ENCODE measurements at places on chromosomes 7 and 10. TPM values are rescaled to one million over a fixed set of nuclear protein-coding genes. Genes with fewer than 3 reads are reported as not detected.

DNA sequence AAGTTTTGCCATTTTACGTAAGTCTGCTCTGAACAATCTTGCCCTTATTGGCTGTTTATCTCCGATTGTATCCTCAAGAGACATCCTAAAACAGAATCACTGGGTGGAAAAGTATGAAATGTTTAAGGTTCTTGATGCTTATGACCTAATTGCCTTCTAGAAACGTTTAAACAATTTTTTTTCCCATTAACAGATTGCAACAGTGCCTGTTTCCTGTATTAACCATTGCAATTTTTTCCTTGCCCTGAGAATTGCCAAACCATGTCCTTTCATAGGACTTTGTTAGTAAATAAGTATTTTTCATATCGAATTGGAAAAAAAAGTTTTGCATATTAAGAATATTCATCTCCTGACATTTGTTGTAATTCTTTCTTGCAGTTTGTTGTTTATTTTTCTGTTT lies 639.8 kb downstream of the INHBA start:
- no peak for DNase-seq

DNA sequence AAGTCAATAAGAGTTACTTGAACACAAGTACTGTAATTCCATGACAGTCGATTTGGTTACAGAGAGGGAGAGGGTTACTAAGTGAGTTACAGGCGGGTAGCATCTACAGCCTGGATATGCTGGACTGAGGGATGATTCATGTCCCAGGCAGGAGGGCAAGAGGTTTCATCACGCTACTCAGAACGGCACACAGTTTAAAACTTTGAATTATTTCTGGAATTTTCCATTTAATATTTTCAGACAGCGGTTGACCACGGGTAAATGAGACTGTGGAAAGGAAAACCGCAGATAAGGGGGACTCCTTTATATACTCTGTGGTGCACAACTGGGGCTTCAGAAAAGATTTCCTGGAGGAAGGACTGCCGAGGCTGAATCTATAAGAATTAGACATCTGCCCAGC lies 25.7 kb upstream of the LRRC4 start:
- peak; percentile 59 for DNase-seq

DNA sequence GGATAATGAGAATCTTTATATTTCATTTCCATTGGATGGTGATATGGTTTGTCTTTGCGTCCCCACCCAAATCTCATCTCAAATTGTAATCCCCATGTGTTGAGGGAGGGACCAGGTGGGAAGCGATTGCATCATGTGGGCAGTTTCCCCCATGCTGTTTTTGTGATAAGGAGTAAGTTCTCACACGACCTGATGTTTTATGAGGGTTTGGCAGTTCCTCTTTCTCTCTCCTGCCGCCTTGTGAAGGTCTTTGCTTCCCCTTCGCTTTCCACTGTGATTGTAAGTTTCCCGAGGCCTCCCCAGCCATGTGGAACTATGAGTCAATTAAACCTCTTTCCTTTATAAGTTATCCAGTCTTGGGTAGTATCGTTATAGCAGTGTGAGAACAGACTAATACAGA lies 59.4 kb downstream of the MTPN start:
- DNase-seq: no peak

GRCh38 chr10:3139216-3139910 lies 33.2 kb downstream of the PITRM1 start:
- DNase-seq: no peak

GRCh38 chr10:133278577-133279265 lies 2.1 kb upstream of the ADAM8 start:
- DNase-seq: no peak

- DNase-seq: peak; percentile 70
Observed at GRCh38 chr10:4266416-4267085, 481.5 kb upstream of the KLF6 start.

DNA sequence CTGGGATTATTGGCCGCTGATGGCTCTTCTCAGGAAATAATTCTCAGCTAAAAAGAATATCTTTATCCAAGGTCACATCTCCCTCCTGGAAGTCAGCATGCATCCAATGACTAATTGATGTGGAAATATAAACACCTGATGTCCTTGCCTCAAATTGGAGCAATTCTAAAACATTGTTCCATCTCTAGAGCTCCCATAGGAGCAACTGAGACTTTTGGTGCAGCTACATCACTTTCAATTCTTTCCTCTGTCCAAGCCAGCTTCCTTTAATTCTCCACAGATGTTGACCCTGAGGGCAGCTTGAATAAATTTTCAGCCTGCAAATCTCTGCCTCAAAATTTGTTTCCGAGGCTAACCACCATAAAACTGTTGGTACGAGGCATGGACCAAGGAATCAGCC lies 43.9 kb upstream of the KCND2 start:
- peak; percentile 7 for DNase-seq

GRCh38 chr7:75662579-75663301 lies 76.0 kb downstream of the HIP1 start:
- no peak for DNase-seq

PRKAR1B gene
- total RNA-seq: 10.1 TPM

GRCh38 chr7:15470825-15471668 lies 90.8 kb downstream of the AGMO start:
- no peak for DNase-seq

CPSF4 gene
- 13.1 TPM for total RNA-seq

- peak; percentile 21 for DNase-seq
Observed at GRCh38 chr7:146961617-146962016, 845.0 kb downstream of the CNTNAP2 start.

DNA sequence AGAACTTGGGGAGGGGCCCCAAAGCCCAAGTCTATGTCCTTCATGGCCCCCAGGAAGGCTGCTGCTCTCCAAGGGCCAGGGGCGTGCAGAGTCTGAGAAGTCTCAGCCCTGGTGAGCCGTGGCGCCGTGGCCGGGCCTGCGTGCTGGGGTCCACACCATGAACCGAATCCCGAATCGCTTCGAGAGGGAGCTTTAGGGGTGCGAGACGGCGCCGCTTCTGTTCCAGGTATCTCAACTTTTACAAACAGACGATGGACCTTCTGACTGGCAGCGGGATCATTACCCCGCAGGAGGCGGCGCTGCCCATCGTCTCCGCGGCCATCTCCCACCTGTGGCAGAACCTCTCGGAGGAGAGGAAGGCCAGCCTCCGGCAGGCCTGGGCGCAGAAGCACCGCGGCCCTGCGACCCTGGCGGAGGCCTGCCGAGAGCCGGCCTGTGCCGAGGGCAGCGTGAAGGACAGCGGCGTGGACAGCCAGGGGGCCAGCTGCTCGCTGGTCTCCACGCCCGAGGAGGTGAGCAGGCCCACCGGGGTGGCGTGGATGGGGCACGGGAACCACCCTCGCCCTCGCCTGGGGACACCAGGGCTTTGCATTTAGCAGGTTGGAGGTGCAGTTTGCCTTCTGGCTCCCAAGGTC lies 12.7 kb downstream of the STRA8 start:
- no peak for DNase-seq

DNA sequence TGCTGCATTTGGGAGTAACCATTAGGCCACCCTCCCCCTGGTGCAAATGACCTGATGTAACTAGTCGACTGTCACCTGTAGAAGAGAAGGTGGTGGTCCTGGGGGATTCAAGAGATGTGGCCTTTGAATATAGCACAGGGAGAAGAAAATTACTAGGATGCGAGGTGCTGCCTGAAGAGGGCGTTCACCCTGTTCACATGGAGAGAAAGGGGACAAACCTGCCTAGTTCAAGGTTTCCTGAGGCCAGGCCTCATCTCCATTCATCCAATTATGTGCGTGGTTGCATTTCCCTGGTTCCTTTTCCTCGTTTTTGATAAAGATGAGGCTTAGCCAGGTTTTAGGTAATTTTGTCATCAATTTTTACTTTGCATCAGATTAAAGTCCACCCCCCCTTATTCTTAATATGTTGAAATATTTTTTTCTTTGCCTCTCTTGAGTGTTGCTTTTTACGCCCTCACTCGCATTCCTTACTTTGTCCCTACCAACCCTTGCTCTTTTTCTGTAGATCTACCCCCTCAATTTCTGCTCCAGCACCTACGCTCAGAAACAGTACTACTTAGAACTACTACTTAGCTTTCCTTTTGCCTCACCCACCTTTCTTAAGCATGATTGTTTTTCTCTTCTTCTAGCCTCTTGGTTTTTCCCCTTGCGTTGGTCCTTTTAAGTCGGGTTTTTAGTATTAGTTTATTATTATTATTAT lies 13.7 kb downstream of the CLCN1 start:
- DNase-seq: no peak

CHAT gene
- not detected for total RNA-seq

DNA sequence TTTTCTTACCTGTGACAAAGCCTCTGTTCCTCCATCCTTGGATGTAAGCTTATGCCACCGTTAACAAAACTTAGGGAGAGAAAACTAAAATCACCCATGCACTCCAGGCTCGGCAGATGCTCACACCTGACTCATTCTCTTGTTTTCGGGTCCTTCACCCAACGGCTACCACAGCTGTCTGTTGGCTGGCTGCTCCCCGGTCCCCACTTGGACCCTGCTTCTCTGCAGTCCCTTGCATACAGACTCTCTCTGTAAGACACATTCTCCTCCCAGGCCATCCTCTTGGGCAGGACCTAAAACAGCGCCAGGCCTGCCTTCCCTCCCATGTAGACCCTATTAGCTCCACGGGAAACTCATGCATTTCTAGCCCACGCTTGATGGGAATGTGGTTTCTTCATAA lies 12.1 kb upstream of the INHBA start:
- no peak for DNase-seq

RADIL gene
- 0.25 TPM for total RNA-seq

DNA sequence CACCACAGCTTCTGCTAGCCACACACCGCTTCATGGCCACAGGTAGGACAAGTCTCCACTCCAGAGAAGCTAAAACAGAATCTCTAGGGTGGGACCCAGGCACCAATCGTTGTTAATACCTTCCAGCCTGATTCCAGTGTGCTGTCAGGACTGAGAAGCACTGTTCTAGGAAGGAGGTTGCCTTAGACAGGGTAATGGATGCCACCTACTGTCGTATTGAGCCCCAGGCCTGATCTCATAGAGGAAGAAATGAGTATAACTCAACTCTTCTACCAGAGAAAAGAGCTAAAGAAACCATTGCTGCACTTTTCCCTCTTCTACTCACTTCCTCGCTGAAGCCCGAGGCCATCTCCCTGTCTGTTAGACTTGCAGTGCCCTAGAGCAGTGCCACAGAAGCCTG lies 31.8 kb downstream of the CNNM1 start:
- DNase-seq: no peak

DNA sequence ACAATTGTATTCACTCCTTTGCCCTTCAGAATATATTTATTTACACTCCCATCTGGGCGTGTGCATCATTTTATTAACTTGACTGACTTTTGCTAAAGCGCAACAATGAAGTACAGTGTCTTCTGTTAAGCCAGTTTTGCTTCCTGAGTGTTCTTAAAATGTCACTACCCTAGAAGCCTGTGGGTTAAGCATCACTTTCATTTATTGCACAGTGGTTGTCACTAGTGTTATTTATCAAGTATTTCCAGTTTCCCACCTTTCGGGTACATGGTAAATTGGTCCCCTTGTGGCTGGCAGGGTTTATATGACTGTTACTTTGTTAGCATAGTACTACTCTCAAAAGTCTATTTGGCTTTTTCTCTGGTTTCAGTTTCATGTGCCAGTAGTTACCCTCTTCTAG lies 3.3 kb downstream of the HILPDA start:
- DNase-seq: no peak

- no peak for DNase-seq
Observed at GRCh38 chr7:147235645-147236382, 1119.2 kb downstream of the CNTNAP2 start.

All from fibroblast of the aortic adventitia (primary cell).